ENCODE measurements at places on chromosomes 1 and 21.

GRCh38 chr1:226327761-226328162, 18.8 kb upstream of the LIN9 start:
- no peak for DNase-seq

GRCh38 chr1:186768906-186769305, 59.8 kb upstream of the PLA2G4A start:
- DNase-seq, result no peak

DNA sequence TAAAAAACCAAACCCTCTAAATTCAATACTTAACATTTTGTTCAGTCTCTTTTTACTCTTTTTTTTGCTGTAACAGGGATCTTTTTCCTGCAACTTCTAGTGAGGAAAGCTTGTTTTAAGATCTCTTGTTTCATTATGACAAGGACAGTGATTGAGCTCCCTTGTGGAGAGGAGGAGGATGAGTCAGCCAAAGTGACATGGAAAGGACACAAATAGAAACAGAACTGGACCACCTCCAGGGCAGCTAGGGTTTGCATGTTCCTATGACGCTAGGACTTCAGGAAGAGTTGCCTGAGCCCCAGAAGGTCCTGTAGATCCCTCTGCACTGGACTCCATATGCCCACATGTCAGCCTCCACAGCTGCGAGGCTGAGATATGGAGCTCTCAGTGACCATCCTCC, 212.6 kb upstream of the FAM78B start:
- DNase-seq, result peak; percentile 37

DNA sequence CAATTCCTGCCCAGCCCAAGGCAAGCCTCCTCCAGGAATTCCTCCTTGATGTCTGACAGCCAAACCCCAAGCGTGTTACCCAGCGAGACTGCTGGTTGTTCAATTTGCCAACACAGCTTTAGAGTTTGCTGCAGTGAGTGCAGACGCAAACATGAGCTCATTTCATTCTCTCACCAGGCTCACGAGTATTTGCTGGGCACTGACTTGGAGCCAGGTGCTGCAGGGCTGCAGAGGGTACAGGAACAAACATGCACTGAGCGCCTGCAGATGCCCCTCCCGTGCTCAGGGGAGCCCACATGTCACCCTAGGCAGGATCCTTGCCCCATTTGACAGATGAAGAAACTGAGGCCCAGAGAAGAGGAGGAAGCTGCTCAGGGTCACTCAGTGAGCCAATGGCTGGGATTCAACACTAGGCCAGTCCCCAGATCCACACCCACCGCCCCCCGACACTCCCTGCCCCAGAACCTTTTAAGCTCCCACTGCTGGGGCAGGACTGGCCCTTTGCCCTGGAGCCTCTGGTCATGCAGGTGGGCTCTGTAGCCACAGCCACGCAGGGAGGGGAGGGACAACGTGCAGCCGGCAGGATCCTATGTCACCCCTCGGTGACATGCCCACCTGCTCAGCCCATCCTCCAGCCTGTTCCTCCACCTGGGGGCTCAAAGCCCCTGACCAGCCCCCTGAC, 363.7 kb downstream of the MATN1 start:
- no peak for DNase-seq

DNA sequence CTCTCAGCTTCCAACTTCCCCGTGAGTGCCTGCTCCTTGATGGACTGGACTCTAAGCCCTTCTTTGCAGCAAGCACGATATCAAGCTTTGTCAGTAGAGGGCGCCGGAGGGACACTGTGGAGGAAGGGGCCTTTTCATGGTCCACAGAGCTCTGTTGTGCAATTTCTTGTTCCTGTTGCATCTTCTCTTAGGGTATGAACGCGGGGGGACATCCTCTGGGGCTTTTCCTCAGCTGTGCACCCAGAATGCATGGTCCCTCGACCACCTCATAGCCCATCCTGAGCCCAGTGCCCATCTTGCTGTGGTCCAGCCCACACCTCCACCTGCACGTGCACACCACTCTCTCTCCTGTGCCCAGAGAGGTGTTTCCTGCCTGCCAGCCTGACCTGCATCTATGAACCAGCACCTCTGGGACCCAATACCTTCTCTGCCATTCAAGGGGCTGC, 556.8 kb downstream of the PTPRU start:
- peak; percentile 78 for DNase-seq

DNA sequence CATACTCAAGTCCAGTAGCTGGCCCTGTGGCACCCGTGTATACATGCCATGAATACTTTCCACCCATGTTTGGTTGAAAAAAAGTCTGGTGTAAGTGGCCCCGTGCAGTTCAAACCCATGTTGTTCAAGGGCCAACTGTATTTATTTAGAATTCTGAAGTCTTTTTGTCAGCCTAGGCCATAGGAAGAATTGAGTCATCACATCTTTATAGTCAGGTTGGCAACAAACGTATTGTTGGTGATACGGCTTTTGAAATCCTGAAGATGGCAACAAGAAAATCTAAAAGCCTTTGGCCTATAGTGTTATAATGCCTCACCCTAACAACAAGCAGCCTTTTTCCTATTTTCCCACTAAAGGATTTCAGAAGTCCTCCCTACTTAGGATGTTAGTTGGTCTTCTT, 363.6 kb downstream of the PLPP3 start:
- no peak for DNase-seq

GRCh38 chr1:234515821-234516241, 36.9 kb upstream of the TARBP1 start:
- no peak for DNase-seq

GRCh38 chr1:233278631-233279030, 16.9 kb downstream of the PCNX2 start:
- DNase-seq, result no peak

- DNase-seq, result no peak
Measured at GRCh38 chr21:46347791-46348381, 23.9 kb downstream of the PCNT start.

- no peak for DNase-seq
Measured at GRCh38 chr1:208535511-208535910, 291.3 kb upstream of the PLXNA2 start.

GRCh38 chr1:55172272-55172671, 42.9 kb downstream of the USP24 start:
- no peak for DNase-seq

- DNase-seq, result no peak
Measured at GRCh38 chr1:165886983-165887382, 59.6 kb downstream of the UCK2 start.

DNA sequence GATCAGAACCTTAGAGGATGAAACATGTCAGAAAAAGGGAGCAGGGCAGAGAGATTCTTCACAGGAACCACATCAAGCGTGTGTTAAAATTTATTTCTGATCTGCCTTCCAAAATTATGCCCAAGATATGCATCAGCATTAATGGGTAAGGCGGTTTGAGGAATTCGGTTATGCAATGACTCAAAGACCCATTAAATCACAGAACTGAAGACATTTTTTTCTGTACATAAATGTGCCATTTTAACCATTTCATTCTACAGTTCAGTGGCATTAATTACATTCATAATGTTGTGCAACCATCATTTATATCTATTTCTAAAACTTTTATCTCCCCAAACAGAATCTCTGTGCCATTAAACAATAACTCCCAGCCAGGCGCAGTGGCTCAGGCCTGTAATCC, 43.4 kb downstream of the CNST start:
- no peak for DNase-seq

- DNase-seq, result peak; percentile 48
Measured at GRCh38 chr1:156232201-156232894, 9.6 kb upstream of the BGLAP start.

- peak; percentile 80 for DNase-seq
Measured at GRCh38 chr1:110605901-110606656, at the start of gene KCNA2. Gene KCNA2, minus strand, starts transcription at chr1:110606358. Its CDS starts 1,576 bp downstream, at chr1:110604782.

DNA sequence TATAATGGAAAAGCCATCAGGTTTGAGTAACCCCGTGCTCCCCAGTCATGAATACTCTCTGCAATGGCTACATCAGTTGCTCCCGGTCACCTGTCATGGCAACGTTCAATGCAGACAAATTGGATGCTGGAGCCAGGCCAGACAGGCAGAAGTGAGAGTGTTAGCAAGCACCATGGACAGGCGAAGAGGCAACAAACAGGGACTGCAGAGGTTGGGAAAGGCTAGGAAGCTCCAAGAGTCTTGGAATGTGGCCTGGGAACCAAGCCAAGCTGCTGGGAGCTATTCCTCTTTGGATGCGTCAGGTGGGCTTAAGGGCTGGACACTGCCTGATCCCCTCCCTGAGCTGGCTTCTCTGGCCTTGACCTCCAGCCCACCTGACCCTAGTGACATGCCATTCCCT, 102.9 kb downstream of the ACTL8 start:
- DNase-seq, result no peak

- no peak for DNase-seq
Measured at GRCh38 chr1:27605300-27605766, 1.4 kb upstream of the AHDC1 start.

- no peak for DNase-seq
Measured at GRCh38 chr21:33206771-33207281, 22.9 kb upstream of the IFNAR2 start.

DNA sequence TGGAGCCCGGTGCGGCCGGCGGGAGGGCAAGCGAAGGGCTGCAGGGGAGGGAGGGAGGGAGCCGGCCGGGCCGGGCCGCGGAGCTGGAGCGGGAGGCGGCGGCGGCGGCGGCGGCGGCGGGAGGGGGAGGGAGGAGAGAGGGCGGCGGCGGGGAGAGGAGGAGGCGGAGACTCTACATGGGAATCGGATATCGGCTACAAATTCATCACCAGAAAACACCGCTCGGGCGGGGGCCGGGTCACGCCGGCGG, at the start of gene AKT3:
TSS of gene AKT3 (minus strand) at position 42 of the 250 bp plus-strand sequence. CDS start 7,073 bp downstream, outside the sequence.
- peak; percentile 92 for DNase-seq

Measured in DMS53 (cell line).